ENCODE measurements at places on chromosomes 7 and 10.

GRCh38 chr7:11988186-11988585 lies 156.2 kb upstream of the THSD7A start:
- DNase-seq: no peak

- no peak for DNase-seq
These were observed 12.0 kb upstream of the RASSF4 start for GRCh38 chr10:44947371-44948152.

DNA sequence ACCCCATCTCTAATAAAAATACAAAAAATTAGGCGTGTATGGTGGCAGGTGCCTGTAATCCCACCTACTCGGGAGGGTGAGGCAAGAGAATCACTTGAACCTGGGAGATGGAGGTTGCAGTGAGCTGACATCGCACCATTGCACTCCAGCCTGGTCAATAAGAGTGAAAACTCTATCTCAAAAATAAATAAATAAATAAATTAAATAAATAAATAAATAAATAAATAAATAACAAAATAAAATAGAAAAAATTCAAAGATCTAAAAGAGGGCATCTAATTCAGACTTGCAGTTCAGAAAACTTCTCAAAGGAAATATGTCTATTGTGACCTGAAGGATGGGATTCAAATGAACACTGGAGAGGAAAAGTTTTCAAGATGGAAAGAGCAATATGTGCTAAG lies 1085.1 kb downstream of the SORCS3 start:
- DNase-seq: no peak

- DNase-seq: no peak
These were observed 134.7 kb upstream of the GALNT17 start for GRCh38 chr7:70997261-70997660.
